Mammary epithelial cell (primary cell): ENCODE measurements at places on chromosomes 7 and 10.

- no peak for DNase-seq
These were observed 37.5 kb downstream of the PRLHR start for GRCh38 chr10:118557946-118558345.

- no peak for DNase-seq
These were observed 77.5 kb upstream of the STK17A start for GRCh38 chr7:43505412-43505811.

DNA sequence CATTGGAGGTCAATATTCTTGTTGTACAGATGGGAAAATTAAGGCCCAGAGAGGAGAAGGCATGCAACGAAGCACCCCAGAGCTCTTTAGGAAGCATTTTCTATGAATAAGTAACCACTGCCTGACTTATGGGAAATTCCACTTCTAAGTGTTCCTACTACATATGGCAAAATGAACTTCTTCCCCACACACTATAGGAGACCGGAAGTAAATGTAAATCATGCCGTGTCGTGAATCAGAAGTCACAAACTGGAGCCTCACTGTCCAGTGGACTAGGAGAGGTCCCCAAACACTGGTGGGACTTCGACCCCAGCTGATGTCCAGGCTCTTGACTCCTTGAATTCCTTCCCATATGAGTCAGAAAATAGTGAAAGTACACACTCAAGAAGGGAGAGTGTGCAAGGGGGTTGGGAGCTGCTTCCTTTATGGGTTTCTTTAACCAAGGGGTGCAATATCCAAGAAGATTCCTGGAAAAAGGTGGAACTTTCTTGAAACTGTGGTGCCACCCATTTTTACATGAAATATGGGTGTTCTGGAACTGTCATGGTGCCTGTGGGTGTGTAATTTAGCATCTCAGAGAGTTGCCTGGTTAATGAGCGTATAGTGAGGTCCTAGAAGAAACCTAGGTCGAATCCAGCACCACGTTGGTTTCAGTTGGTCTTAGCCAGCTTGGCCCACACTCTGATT is 6.7 kb downstream of the RASSF4 start:
- DNase-seq: no peak

GRCh38 chr7:85226361-85227085 is 39.7 kb upstream of the SEMA3D start:
- no peak for DNase-seq

DNA sequence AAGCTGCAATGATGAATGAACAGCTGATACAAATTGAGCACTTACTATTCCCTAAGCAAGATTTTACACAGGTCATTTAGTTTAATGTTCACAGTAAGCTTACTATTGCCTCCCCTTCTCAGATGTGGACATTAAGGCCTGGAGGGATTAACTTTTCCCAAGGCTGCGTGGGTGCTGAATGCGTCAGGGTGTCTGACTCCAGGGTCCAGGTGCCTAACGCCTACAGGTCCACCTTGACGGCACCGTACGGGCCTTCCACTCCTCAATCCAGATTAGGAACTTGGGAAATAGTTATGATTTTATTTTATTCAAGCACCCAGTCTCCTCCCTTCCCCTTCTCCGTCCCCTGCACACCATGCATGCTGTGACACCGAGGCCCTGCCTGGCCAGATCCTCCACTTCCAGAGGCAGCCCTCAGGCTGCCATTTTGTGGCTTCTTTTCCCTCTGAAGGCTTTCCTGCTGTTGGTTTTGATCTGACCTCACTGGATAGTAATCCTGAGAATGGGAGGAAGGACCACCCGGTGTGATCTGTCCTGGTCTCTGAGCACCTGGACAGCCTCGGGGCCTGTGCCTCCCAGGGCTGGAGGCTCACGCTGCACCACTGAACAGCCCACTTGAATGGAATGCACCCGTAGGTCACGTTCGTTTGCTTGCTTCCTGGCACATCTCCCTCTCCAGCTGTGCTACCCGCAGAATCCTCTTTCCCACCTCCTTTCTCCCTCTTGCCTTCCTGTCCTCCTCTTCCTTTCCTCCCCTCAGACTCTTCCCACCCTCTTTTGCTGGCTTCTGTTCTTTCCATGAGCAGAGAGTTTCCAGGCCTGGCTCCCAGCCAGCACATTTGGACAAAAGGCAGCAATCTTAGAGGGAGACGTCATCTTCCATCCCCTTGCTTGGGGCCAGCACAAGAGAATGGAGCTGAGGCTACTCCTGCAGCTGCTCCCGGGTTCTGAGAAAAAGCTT is 14.4 kb downstream of the DENND2A start:
- DNase-seq: peak; percentile 90

- DNase-seq: no peak
These were observed 313.1 kb upstream of the ZNF32 start for GRCh38 chr10:43961523-43962345.

- DNase-seq: no peak
These were observed 81.6 kb downstream of the PRKAG2 start for GRCh38 chr7:151795168-151795811.

DNA sequence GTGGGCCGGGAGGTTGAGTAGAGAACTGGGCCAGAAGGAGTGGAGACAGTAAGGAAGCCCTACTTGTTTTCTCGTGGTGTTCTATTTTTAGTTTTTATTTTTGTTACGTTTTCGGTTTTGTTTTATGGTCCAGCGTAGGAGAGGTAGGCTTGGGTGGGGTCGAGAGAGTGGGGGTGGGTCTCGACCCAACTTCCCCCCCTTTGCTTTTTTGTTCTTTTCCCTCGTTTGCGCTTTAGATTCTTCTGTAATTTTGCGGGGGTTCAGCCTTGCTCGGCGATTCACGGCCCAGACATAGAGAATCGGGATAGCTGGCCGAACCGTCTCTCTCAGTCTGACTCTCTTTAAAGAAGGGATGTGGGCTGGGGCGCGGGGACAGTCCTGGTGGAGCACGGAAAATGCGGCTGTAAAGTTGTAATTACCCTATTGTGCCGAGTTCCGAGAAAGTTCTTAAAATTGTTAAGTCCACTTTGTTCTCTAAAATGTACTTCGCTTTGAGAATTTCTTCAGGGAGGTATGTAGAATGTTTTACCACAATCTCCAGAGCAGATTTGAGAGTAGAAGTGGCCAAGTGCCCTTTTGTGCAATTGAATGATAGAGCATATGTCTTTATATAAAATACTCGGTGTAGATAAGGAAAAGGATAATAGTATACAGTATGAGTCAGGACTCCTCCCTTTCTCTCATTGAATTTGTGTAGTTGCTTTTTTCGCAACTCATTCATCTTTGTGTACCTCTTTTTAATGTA is 816 bp downstream of the DMTF1 start:
- peak; percentile 39 for DNase-seq

DNA sequence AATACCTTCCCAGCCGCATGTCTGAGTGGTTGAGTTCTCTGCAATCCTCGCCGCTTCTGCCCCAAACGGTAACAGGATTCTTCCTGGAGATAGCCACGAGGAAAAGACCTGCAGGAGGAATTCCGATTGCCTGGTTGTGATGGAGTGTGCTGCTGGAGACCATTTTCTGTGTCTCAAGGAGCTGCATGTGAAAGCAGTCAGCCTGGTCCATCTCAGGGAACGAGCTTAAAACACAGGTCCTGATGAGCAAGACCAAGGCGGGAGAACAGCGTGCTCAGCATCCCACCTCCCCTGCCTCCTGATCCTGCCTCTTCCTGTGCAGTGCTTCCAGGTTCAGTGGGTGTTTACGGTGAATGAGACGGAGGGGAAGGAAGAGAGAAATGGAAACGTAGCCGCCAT is 26.5 kb downstream of the VIPR2 start:
- no peak for DNase-seq

GRCh38 chr10:113108948-113109347 is 158.9 kb downstream of the TCF7L2 start:
- DNase-seq: no peak

DNA sequence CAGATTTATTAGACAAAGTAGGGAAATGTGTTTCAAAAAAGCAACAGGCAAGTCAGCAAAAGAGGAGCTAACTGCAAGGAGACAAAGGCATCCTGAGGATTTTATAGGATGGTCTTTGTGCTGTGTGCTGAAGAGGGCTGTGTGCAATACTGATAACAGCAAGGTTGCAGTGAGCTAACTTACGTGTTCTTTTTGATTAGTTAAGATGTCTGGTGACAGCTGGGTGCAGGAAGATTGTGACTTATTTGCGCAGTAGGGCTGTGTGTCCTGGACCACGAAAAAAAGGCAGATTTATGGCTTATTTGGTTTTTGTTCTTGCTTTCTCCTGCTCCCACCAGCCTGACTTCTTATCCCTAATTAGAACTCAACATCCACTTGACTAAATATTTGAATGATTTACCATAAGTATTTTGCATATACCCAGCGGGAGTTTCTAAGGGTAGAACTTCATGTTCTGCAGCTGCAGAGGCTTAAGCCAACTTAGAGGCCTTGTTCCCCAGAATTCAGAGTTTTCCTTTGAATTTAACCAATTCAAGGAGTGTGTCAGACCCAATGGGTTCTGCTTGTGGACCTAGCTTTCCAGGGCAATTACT is 119.0 kb downstream of the ANKRD26 start:
- DNase-seq: no peak

DNA sequence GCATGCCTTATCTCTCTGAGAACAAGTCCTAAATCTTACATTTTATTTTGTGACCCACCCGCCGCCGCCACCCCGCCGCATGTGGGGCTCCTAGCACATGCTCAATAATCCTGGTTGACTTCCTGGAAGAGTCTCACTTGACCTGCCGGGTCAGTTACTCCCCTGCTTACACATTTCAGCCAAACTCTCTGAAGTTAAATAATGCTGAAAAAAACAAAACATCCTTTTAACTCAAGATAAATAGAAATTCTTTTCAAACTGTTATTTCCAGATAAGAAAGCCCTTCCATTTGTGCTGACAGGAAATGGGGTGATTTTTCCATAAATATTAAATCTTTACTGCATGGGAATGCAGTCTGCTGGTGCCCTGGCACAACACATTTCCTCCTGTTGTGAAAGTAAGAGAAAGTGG is 123.5 kb downstream of the ABLIM1 start:
- no peak for DNase-seq

- no peak for DNase-seq
These were observed 36.8 kb upstream of the R3HCC1L start for GRCh38 chr10:98097616-98098015.

- no peak for DNase-seq
These were observed 53.1 kb downstream of the CH25H start for GRCh38 chr10:89153971-89154370.

- DNase-seq: no peak
These were observed 23.5 kb upstream of the GPR146 start for GRCh38 chr7:1020849-1021251.

GRCh38 chr7:128911423-128912031 is 1.0 kb upstream of the KCP start:
- DNase-seq: no peak

DNA sequence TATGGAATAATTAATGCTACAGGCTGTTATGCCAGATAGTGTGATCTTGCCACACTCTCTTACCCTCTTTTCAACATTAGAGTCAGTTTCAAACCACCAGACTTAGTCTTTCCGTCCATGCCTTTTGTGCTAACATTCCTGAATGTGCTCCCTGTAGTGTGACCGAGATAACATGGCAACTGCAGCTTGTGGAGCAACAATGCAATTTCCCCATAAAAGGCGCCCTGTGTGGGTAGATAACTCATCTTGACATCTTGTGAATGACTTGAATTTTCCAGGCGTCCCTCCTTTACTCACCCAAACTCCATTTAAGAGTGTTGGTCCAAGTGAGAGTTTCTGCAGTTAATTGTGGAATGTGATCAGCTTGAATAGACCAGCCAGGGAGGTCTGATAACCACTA is 99.6 kb downstream of the DNAH11 start:
- no peak for DNase-seq

DNA sequence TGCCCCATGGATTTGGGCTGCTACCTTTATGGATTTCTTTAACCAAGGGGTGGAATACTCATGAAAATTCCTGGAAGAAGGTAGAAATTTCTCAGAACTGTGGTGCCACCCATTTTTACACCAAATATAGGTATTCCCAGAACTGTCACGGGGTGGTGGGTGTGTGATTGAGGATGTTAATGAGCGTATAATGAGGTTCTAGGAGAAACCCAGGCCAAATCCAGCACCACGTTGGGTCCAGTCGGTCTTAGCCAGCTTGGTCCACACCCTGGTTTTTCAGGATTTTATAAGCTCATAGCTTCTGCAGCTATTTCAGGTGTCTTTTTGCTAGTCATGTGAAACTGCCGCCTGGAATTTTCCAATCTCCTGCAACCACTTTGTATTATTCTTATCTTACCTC is 83.3 kb downstream of the HECW1 start:
- DNase-seq: no peak

DNA sequence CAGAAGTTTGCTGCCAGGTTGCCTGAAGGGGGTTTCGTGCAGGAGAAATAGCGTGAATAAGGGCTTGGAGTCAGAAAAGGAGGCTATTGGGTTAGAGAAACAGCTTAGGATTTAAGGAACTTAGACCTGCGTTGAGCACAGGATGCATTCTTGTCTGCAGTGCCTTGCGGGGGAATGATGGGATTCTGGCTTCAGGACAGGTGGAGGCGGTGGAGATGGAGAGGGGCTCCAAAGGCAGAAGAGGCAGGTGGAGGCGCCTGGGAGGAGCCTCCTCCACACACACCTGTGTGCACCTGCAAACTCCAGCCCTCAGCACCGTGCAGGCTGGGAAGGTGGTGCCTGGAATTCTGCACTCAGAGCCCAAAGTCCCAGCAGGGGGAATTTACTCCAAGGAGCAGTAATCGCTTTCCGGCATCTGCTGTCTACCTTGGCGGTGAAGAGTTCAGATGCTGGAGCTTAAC is 1.8 kb downstream of the CLIP2 start:
- DNase-seq: no peak

DNA sequence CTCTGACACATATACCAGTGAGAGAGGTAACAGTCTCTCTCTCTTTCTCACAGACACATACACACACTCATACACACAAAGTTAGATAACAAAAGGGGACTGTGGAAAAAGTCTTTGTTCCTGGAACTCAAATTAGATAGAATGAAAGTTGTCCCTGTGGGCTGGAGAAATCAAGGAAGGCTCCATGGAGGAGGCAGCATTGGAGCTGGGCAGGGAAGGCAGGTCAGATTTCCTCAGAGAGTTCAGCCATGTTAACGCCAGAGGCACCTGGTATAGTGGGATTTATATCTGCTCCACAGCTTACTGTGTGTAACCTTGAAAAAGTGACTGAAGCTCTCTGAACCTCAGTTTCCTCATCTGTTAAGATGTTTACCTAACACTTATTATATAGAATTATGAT is 38.7 kb downstream of the LDB3 start:
- DNase-seq: no peak

DNA sequence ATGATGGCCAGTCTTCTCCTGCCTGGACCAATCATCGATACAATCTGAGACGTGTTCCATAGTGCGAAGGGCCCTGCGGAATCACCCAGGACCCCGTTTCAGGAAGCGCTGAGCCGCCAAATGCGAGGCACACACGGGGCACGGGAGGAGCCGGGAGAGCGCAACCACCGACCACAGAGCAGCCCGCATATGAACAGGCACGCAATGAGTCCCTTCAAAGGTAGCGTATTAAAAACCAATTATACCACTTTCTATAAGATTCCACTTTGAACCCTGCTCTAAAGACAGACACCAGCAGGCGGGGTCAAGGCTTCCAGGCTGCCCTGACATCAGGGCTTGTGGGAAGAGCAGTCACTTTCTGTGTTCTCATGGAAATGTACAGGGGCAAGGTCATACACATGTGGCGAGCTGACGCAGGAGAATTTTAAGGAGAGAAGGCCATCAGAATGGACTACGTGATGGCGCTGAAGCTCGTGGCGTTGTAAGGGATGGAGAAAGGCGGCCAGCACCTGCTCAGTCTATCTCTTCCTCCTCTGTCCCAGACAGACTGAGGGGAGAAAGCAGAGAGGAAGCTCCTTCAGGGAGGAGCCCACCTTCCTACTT is 46.2 kb downstream of the AMZ1 start:
- no peak for DNase-seq
